ENCODE measurements at places on chromosomes 2 and 18.

- no peak for DNase-seq
These were observed 32.1 kb downstream of the FARSB start for GRCh38 chr2:222623756-222624309.

GRCh38 chr18:28095631-28096030 is 81.3 kb downstream of the CDH2 start:
- no peak for DNase-seq

- DNase-seq = no peak
These were observed 49.4 kb downstream of the AQP12A start for GRCh38 chr2:240741091-240741490.

DNA sequence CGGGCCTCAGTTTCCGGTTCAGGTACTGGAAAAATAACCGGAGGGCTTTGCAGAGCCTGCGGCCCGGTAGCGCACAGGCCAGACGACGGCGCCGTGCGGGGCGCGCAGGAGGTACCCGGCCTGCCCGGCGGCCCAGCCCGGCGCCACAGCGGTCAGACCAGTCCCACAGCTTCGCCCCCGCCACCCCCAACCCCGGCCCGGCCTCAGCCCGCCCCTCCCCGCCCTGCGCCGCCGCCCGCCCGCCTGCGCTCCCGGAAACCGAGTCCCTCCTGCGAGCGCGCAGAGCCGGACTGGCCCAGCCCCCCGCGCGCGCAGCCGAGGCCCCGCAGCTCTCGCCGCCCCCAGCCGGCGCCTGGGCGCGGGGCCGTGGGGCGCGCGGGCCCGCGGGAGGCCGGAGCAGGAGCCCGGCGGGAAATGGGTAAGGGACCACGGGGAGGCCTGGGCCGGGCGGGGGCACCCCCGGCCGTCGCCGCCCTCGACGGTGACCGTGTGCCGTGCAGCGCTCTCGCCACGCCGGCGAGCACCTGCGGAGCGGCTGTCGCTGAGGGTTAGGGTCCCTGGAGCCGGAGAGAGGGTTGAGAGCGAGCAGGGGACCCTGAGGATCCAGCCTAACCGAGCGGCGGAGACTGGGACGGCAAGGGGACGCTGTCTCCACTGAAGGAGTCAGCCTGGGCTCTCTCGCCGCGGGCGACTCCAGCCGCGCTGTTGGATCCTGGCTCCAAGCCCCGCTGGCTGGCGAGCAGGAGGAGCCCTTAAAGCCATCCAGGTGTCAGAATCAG is 16.5 kb upstream of the PSD4 start:
- no peak for DNase-seq

- no peak for DNase-seq
These were observed 1399.3 kb upstream of the LRRTM1 start for GRCh38 chr2:81703831-81704230.

- DNase-seq = no peak
These were observed 237.2 kb upstream of the COPS8 start for GRCh38 chr2:236848501-236848900.

DNA sequence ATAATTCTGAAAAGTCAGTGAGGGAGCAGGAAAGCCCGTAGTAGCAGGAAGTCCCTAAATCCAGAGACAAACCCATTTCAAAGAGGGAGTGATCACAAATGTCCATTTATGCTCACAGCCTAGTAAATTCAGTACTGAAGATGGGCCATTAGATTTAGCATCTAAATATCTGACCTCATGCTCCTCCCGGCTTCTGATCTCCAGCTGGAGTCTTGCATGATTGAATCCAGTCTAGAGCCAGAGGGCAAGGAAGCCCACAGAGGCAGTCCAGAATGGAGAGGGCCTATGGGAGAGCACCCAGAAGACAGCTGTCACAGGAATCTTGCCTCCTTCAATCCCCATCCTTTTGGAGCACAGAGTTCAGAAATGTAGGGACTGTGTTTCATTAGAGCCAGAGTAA is 16.0 kb upstream of the ST8SIA3 start:
- DNase-seq = no peak

DNA sequence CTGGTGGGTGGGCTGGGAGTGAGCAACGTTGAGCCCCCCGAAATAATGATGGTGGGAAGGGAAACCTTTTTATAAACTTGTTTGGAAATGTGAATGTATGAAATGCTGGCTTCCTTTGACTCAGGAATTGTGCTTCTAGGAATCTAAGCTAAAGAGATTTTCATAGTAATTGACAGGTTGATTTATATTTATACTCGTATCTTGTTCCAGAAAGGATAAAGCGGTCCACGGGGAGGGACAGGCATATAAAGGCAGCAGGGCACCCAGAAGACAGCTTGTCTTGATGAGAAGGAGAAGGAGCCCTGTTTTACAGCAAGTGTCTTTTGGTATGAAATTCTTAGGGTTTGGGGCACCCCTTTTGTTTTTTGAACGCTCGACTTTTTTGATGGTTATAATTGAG is 157.8 kb downstream of the AGAP1 start:
- DNase-seq = no peak

DNA sequence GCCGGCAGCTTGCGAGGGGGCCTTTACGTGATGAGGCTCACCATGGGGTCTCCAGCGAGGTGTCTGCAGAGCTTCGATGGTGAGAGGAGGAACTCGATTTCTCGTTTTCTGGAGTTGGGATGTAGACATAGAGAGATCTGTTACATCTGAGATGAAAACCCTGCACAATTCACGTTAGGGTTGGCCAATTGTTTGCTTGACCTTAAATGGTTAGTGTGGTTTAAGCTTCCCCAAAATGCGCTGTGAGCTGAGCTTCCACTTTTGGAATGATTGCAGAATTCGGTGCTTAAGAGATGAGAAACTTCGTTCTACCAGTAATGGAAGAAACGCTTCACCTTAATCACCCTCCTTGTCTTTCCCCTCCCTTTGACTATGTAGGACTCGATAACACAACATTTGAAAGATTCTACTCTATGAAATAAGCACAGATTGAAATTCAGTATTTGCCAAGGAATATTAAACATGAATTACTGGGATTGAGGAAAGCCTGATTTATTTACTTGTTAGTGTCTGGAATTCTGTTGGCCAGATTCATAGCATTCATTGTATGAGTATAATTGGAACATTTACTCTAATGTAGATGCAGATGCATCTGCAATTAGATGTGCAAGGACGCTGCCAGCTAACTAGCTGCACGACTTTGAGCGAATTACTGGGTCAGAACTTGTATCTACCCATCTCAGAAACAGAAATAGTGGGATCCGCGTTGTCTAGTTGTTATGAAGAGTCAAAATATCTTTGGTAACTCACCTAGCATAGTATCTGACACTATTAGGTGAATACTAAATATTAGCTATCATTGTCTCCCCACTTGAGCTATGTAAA is 1.6 kb upstream of the KLF7 start:
- no peak for DNase-seq

- DNase-seq = no peak
These were observed 901 bp downstream of the ICA1L start for GRCh38 chr2:202870431-202871299.

GRCh38 chr2:64203131-64203857 is 59.1 kb upstream of the PELI1 start:
- no peak for DNase-seq

Data from HS-5 (cell line).